Right atrium auricular region (tissue), 2 donors: ENCODE measurements at places on chromosomes 3 and 15. TPM values are rescaled to one million over a fixed set of nuclear protein-coding genes. Genes with fewer than 3 reads are reported as not detected.

SH2D7 gene
- total RNA-seq = not detected

DAZL gene
- not detected for total RNA-seq

RETNLB gene
- not detected for total RNA-seq

DNA sequence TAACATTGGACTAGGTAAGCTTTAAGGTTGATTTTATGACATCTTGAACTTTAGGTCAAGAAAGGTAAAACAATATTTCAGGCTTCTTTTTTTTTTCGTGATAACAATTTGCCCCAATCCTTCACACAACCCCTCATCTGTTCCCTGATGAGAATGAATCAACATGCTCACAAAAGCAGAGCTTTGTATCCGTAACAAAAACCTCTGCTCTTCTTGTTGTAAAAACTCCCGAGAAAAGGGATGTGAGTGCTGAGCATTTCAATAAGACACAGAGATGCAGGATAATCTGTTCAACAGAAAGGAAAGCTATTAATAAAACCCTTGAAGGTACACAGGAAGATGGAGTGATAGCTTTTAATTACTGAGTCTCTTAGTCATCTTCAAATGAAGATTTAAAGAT is 94.3 kb downstream of the RAD18 start:
- DNase-seq = no peak

ATP8B4 gene
- total RNA-seq = 2.0 TPM

DNA sequence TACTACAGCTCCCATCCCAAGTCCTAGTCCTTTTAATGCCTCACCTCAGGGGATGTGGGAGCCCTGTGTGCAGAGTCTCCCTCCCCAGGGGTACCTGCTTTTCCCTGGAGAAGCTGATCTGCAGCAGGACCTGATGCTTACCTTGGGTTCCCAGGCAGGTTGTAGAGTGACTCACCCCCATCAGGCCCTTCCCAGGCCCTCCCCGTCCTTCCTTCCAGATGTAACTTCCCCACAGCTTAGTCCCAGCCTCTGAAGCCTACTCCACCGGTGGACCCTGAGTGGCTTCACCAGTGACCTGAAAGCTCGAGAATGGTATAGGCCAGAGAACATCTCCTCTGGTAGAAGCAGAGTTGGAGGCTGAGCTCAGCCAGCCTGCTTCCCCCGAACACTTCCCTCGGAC is 254.2 kb upstream of the STT3B start:
- DNase-seq = no peak

HTR3E gene
- not detected for total RNA-seq

- no peak for DNase-seq
These were observed 36.6 kb downstream of the DMXL2 start for GRCh38 chr15:51585986-51586385.

DNAH1 gene
- 1.5 TPM for total RNA-seq

MED12L gene
- 0.35 TPM for total RNA-seq

SLC12A1 gene
- total RNA-seq = not detected

- no peak for DNase-seq
These were observed 19.9 kb downstream of the ZNF106 start for GRCh38 chr15:42471002-42471401.

- no peak for DNase-seq
These were observed 1144.5 kb downstream of the TUSC7 start for GRCh38 chr3:117853923-117854668.

FEZF2 gene
- total RNA-seq = not detected

SLC6A20 gene
- not detected for total RNA-seq

CORO2B gene
- 9.7 TPM for total RNA-seq

- DNase-seq = no peak
These were observed 68.8 kb upstream of the PRR23E start for GRCh38 chr3:127124120-127124519.

DNA sequence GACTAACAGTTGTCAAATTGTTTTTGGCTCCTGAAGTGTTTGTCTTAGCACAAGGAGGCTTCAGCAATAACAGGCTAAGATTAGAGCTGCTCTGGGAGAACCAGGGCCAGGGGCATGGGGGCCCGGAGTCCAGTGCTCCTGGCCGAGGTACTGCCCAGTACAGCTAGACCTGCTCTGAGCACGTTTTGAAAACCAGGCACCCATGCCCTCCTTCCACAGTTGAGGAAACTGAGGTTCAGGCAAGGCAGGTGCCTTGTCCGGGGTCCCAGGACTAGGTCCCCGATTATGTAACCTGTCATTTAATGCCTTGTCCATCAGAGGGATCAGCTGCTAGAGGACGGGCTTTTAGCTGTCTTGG is 19.2 kb downstream of the KBTBD13 start:
- DNase-seq = no peak
